ENCODE measurements at places on chromosomes 1 and 21. TPM values are rescaled to one million over a fixed set of nuclear protein-coding genes. Genes with fewer than 3 reads are reported as not detected.

- DNase-seq: no peak
Measured at GRCh38 chr1:63973005-63973419, 199.2 kb downstream of the ROR1 start.

The KCNK2 gene
- 1.1 TPM for total RNA-seq

The DNASE2B gene
- not detected for total RNA-seq

The LGR6 gene
- not detected for total RNA-seq

The LCE2B gene
- total RNA-seq: not detected

GRCh38 chr1:170618421-170618820 is 45.5 kb upstream of the PRRX1 start:
- no peak for DNase-seq

The CENPF gene
- 144 TPM for total RNA-seq

DNA sequence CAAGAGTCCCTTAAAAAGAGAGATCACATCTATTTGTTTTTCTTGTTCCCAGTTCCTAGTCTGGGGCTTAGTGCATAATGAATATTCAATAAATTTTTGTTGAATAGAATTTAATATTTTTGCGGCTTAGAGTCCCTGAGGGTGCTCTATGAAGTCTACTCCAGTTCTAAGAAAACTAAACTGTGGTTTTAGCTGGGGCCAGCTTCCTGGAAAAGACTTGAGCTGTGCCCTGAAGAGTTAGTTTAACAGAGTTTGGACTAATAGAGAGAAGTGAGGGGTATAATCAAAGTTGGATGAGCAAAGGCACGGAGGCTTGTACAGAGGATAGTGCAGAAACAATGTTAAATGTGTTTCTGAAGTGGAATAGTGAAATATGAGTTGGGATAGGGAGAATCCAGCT is 168.9 kb downstream of the FASLG start:
- no peak for DNase-seq

DNA sequence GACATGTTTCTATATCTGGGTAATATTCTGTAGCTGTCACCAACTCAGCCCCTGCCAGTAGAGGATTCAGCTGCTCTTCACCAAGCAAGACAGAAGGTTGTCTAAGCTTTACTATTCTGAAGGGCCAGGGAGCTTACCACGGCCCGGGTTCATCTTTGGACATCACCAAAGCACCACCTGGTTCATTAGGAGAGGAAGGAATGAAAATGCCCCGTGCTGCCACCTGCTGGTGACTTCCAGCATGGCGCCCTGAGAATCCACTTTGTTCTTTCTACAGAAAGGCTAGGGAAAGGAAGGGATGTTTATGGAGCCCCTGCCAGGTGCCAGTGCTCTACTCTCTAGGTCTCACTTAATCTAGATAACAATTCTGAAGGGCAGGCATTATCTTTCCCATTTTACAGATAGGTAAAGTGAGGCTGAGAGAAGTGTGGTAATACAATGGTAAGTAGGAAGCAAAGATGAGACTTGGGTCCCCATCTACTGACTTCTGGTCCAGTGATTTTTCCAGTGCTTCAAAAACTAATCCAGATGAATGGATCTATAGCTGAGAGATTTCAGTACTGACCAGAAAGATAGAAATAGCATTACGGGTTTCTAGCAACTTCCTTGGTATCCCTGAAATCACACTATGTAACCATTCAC is 79.5 kb downstream of the BEND5 start:
- DNase-seq: peak; percentile 73

The RGS8 gene
- total RNA-seq: not detected

DNA sequence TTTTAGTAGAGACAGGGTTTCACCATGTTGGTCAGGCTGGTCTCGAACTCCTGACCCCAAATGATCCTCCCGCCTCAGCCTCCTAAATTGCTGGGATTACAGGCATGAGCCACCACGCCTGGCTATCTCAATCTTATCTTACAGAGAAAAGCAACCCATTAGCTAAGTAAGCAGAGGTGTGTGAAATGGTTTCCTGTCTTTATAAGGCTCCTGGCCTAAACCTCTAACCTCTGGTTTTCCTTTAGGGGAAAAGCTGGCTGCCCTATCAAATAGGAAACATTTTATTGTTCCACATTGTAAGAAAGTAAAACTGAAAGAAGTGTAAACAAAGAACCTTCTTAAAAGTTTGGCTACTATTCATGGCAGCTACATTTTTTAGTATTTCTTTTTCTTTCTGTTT is 78.3 kb upstream of the MORC3 start:
- no peak for DNase-seq

The DAB1 gene
- not detected for total RNA-seq

- DNase-seq: no peak
Measured at GRCh38 chr1:161091093-161091492, 1.7 kb upstream of the NECTIN4 start.

- DNase-seq: no peak
Measured at GRCh38 chr1:218322762-218323161, 22.4 kb upstream of the TGFB2 start.

The OR13G1 gene
- not detected for total RNA-seq

- DNase-seq: no peak
Measured at GRCh38 chr1:2339206-2340085, 51.9 kb downstream of the MORN1 start.

The GSTM5 gene
- total RNA-seq: not detected

The ITGB2 gene
- 0.42 TPM for total RNA-seq

DNA sequence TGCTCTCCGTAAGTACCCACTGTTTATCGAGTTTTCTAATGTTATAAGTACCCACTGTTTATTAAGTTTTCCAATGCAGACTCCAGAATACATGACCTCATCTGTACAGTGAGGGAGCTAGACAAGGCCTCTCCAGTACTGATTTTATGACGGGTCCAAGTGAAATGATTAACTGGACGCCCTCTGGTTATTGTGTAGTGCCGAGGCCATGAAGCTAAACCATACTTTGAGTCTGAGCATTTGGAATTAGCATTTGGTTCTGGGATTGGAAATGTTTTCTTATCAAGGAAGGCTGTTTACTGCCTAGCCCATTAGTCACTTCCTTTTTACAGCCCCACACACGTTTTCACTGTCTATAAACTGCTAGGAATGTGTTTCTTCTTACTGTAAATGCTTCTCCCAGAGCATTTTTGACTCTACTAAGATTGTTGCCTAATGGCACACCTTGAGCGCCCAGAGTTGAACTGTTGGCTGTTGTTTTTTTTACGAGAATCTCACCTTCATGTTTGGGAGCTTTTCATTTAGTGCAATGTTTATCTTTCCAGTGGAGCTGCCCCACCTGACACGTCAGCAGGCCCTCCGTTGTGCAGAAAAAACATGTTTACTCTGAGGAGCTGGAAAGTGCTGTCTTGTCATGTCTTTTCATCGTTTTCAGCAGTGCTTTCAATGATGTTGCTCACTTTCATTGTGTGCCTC is 26.9 kb downstream of the SPATA46 start:
- peak; percentile 17 for DNase-seq

The LMOD1 gene
- not detected for total RNA-seq

DNA sequence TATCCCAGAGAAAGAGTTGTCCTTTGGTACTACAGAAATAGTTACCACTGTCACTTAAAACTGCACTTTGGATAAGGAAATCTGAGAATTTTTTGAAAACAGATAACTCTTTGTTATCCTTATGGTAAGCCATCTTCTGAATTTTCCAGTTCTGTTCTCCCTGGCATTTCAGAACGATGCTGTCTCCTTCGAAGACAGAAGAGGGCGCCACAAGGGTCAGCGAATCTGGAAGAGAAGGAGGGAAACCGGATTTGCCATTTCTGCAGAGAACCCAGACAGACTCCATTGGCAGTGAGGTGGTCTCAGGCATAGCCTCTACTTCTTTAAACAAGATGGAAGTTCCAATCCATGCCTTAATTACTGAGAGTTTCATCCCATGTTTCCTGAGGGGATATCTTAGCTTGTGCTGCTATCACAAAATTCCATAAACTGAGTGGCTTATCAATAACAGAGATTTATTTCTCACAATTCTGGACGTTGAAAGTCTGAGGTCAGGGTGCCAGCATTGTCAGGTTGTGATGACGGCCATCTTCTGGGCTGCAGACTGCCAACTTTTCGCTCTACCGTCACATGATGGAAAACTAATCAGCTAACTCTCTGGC is 6.4 kb downstream of the FCRL2 start:
- peak; percentile 14 for DNase-seq
